ENCODE measurements at places on chromosomes 13 and 19.

- no peak overlapping the region for H3K4me3 ChIP-seq
- H3K27ac ChIP-seq, result no peak overlapping the region
- H3K36me3 ChIP-seq, result no peaks in the 10 kb centered on the region
- no peaks in the 10 kb centered on the region for H3K27me3 ChIP-seq
- no peak for DNase-seq
- H3K4me1 ChIP-seq, result no peaks in the 10 kb centered on the region
Observed at GRCh38 chr19:49342291-49342721, 7.1 kb downstream of the CD37 start.

DNA sequence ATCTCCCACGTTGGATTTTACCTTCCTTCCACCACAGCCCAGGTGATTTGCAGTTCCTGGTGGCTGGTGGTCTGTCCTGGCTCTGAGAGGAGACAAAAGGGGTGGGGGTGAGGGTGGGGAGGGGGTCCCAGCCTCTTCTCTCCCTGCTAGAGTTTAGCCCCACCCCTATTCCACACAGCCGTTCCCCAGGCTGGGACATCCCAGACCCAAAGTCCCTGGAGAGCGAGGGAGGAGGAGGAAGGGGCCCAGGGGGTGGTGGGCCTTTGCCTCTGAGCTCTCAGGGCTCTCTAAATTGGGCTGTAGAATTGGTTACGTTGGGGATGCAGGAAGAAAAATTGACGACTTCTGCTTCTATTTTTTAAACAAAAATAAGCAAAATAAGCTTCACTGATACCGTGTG is 81.9 kb downstream of the SLC6A16 start:
- no peak overlapping the region for H3K27ac ChIP-seq
- no peak for DNase-seq
- no peaks in the 10 kb centered on the region for H3K36me3 ChIP-seq
- H3K4me1 ChIP-seq, result no peaks in the 10 kb centered on the region
- H3K27me3 ChIP-seq, result peaks cover 23% of the 10 kb centered on the region
- no peak overlapping the region for H3K4me3 ChIP-seq

DNA sequence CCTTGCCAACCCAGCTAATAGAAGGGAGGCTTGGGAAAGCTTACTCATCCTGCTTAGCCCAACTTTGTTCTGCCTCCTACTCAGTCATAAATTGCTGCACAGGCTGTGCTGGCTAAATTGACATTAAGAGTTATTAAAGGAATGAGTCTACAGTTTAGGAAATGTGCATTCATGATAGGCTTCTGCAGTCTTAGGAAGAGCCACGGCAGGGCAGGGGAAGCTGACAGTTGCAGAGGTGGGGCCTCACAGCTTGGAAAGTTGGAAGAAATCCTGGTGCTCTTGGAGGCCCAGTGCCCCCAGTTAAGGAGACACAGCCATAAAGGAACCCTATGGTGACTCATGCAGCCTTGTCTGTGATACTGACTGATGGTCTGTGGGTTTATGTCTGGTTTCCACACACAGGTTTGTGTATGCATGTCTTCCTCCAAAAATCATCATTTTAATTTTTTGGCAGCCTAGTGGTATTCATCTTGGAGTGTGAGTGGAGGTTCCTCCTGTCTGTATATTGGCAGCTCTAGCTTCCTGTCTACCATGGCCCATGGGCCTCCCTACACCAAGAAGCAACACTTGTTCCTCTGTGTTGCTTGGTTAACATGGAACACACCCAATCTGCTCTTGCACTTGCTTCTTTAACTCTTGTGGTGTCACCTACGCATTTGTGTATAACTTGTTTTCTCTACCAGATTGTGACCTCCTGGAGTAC is 135.0 kb upstream of the KL start:
- DNase-seq, result no peak
- H3K4me3 ChIP-seq, result no peak overlapping the region
- H3K27me3 ChIP-seq, result no peaks in the 10 kb centered on the region
- no peak overlapping the region for H3K27ac ChIP-seq
- H3K36me3 ChIP-seq, result no peaks in the 10 kb centered on the region
- no peaks in the 10 kb centered on the region for H3K4me1 ChIP-seq

GRCh38 chr19:10289167-10289835 is 451 bp upstream of the ICAM5 start:
- H3K36me3 ChIP-seq, result no peaks in the 10 kb centered on the region
- H3K4me1 ChIP-seq, result peaks cover 32% of the 10 kb centered on the region
- H3K27ac ChIP-seq, result no peak overlapping the region

DNA sequence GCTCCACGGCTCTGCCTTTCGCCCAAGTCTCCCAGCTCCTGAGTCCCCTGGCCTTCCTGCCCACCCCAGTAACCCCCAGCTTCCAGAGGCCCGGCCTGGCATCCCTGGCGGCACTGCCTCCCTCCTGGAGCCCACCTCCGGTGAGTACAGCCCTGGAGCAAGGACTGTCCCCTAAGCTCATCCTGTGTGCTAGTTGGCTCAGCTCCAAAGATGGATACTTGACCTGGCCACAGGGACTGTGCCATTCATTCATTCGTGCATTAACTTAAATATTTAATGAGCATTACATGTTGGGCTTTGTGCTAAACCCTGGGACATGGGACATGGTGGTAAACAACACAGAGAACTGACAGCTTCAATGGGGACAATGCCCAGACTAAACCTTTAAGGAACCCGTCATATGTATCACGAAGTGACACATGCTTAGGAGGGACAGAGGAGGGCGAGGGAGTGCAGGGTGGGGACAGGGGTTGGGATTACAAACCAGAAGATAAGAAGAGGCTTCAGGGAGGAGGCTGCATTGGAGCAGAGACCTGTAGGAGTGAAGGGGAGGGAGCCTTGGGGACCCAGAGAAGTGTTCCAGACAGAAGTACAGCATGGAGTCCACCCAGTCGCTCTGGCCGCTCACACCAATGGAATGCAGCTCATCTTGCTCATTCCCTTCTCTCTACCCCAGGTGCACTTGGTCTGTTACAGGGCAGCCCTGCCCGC is 6.9 kb upstream of the OVOL3 start:
- H3K4me1 ChIP-seq, result no peaks in the 10 kb centered on the region
- H3K36me3 ChIP-seq, result no peaks in the 10 kb centered on the region
- no peak for DNase-seq
- H3K27me3 ChIP-seq, result no peaks in the 10 kb centered on the region
- no peak overlapping the region for H3K27ac ChIP-seq
- H3K4me3 ChIP-seq, result no peak overlapping the region

- no peaks in the 10 kb centered on the region for H3K27me3 ChIP-seq
- no peaks in the 10 kb centered on the region for H3K36me3 ChIP-seq
- no peak overlapping the region for H3K27ac ChIP-seq
- no peak overlapping the region for H3K4me3 ChIP-seq
- peaks cover 5% of the 10 kb centered on the region for H3K4me1 ChIP-seq
Observed at GRCh38 chr13:108326309-108326708, 56.8 kb downstream of the TNFSF13B start.

GRCh38 chr13:67221630-67222226 is 8.4 kb downstream of the PCDH9 start:
- 0 out of 2 replicates have a peak, but pooled peaks cover 5% of the 10 kb centered on the region for H3K4me1 ChIP-seq
- H3K27ac ChIP-seq, result no peak overlapping the region
- peak; percentile 29 for DNase-seq
- no peak overlapping the region for H3K4me3 ChIP-seq
- H3K27me3 ChIP-seq, result no peaks in the 10 kb centered on the region

DNA sequence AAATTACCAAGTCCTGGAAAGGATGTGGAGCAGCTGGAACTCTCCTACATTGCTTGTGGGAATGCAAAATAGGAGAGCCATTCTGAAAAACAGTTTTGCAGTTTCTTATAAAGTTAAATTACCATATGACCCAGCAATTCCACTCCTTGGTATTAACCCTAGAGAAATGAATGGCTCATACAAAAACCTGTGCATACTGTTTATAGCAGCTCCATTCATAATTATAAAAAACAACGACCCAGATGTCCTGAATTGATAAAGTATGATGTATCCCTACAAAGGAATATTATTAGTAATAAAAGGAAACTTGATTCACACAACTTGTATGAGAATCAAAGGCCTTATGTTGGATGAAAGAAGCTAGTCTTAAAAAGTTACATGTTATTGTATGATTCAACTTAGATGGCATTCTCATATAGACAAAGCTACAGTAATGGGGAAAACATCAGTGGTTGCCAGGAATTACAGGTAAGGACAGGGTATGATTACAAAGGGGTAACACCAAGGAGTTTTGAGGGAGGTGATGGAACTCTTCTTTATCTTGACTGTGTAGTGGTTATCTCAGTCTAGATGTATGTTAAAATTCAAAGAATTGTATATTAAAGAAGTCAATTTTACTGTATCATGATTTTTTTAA is 35.4 kb downstream of the GPR180 start:
- no peaks in the 10 kb centered on the region for H3K4me1 ChIP-seq
- H3K27ac ChIP-seq, result no peak overlapping the region
- no peaks in the 10 kb centered on the region for H3K36me3 ChIP-seq
- H3K4me3 ChIP-seq, result no peak overlapping the region
- H3K27me3 ChIP-seq, result no peaks in the 10 kb centered on the region

DNA sequence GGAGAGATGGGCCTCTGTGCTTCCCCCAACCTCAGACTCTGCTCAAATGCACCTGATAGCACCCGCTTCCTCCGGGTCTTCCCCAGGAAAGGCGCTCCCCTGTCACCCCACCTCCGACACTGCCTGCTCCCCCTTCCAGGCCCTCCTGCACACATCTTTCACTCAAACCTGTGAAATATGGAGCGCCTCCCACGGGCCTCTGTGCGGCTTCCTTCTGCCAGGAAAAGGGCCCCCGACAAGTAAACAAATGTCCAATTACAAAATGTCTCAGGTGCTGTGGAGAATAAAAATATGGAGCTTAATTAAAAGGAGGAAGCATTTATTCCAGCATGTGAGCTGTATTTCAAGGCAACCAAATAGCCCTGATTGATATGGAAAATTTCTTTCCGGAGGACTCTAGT is 15.6 kb upstream of the CCNE1 start:
- H3K27ac ChIP-seq, result no peak overlapping the region
- H3K27me3 ChIP-seq, result peaks cover 22% of the 10 kb centered on the region
- no peaks in the 10 kb centered on the region for H3K4me1 ChIP-seq
- H3K36me3 ChIP-seq, result no peaks in the 10 kb centered on the region

DNA sequence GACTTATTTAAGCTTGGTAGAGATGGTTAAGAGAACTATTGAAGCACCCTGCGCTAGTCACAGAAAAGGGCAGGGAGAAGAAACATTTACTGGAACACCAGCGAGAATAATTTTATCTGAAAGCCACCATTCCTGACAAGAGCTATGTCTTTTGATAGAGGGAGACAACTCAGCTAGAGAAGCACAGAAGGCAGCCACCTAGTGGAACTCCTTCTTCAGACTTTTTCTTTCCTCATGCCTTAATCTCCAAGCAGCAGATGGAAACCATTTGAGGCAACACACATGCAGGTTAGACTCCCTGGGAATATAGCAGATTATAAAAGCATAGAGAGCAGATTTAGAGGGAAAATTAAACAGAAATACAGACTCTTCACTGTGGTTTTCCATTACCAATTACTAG is 813.4 kb downstream of the SLITRK6 start:
- no peaks in the 10 kb centered on the region for H3K27me3 ChIP-seq
- no peak for DNase-seq
- no peaks in the 10 kb centered on the region for H3K4me1 ChIP-seq
- no peak overlapping the region for H3K4me3 ChIP-seq
- no peaks in the 10 kb centered on the region for H3K36me3 ChIP-seq

- no peaks in the 10 kb centered on the region for H3K4me1 ChIP-seq
- H3K36me3 ChIP-seq, result no peaks in the 10 kb centered on the region
- no peaks in the 10 kb centered on the region for H3K27me3 ChIP-seq
- H3K27ac ChIP-seq, result no peak overlapping the region
- no peak for DNase-seq
Observed at GRCh38 chr13:75364131-75364713, 117.7 kb downstream of the TBC1D4 start.

- H3K27me3 ChIP-seq, result no peaks in the 10 kb centered on the region
- no peak overlapping the region for H3K27ac ChIP-seq
- no peak for DNase-seq
- H3K36me3 ChIP-seq, result no peaks in the 10 kb centered on the region
- no peaks in the 10 kb centered on the region for H3K4me1 ChIP-seq
- no peak overlapping the region for H3K4me3 ChIP-seq
Observed at GRCh38 chr13:22837980-22838647, 342.7 kb upstream of the SGCG start.

GRCh38 chr13:28468023-28468915 is 26.7 kb downstream of the FLT1 start:
- no peaks in the 10 kb centered on the region for H3K27me3 ChIP-seq
- no peak overlapping the region for H3K4me3 ChIP-seq
- H3K36me3 ChIP-seq, result no peaks in the 10 kb centered on the region
- H3K4me1 ChIP-seq, result no peaks in the 10 kb centered on the region

DNA sequence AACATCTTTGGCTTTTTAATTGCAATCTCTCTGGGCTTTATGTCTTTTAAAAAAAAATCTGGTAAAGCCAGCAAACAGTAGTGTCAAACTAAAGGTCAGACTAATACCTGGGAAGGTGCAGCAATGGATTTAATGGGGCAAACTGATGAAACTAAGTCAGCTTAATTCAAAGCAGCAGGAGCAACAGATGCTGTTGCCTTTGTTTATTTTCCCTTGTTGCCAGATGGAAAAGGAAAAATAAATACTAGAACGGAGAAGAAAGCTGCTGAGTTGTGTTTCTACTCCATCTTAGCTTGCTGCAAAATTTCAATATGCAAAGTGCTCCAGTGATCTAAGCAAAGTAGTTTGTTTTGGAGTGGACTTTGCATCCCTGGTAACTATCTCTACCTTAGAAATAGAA is 1097.8 kb downstream of the PCDH17 start:
- H3K4me3 ChIP-seq, result no peak overlapping the region
- H3K27me3 ChIP-seq, result no peaks in the 10 kb centered on the region
- H3K4me1 ChIP-seq, result no peaks in the 10 kb centered on the region
- H3K27ac ChIP-seq, result no peak overlapping the region

DNA sequence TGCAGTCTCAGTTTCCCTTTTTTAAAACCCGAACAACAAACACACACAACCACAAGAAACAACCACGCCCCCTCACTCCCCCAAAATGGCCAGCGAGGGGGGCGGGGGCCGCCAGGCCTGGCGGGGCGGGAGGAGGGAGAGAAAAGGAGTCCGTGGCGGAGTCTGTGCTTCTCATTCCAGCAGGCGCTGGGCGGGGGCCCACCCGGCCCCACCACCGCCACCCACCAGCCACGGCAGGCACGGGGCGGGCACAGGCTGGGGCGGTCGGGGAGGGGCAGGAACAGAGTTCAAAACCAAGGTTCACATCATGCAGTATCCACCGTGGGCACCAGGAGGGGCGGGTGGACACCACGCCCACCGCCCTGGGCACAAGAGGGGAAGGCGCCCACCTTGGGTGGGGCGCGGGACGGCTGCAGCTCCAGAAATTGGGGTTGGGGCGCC is 12.9 kb downstream of the DPF1 start:
- peaks cover 14% of the 10 kb centered on the region for H3K4me1 ChIP-seq
- no peak overlapping the region for H3K27ac ChIP-seq
- no peaks in the 10 kb centered on the region for H3K36me3 ChIP-seq
- no peak for DNase-seq
- H3K4me3 ChIP-seq, result no peak overlapping the region
